Omental fat pad (tissue), 4 donors: ENCODE measurements at places on chromosomes 3 and 15.

GRCh38 chr15:34738002-34738401 lies 16.8 kb downstream of the GJD2 start:
- DNase-seq, result no peak

GRCh38 chr3:123790254-123791072 lies 93.7 kb downstream of the MYLK start:
- no peak for DNase-seq

DNA sequence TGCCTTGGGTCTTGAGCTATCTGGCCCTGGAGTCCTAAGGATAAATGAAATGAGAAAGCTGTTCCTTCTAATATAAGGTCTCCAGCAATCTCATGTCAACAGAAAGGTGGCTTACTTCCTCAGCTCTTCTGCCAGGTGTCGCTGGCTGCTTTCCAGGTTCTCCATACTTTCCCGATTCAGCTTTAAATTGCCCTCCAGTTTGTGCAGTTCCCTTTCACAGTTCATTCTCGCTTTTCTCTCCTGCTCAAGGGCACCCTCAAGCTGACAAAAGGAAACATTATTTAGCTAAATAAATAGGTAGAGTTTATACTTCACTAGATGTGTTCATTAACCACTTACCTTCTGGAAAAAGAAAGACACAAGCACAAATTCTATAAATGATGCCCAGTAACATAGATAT lies 73.0 kb downstream of the MYH15 start:
- DNase-seq, result no peak

- no peak for DNase-seq
Measured at GRCh38 chr15:35545316-35545823, 595 bp downstream of the DPH6 start.

GRCh38 chr3:185813691-185814215 lies 11.1 kb downstream of the IGF2BP2 start:
- no peak for DNase-seq

DNA sequence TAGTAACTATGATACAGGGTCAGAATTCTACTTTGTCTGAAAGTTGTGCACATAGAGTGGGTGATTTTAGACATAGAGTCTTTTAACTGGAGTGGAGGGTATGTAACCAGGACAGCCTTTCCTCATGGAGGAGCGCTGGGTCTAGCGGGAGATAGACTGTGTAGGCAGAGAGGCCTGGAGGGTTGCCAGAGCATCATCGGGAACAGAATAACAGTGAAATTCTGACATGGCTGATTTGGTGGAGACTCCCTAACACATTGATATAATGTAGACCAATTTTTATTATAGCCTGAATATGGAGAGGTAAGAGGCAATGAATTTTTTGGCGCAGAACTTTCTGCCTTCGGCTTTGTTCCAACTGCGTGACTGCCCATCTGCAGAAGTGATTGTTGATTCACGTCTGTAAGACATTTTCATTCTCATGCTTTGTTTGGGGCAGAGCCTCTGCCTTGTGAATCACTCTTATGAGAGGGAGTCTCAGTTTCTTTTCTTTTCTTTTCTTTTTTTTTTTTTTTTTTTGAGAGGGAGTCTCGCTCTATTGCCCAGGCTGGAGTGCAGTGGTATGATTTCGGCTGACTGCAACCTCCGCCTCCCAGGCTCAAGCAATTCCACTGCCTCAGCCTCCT lies 16.0 kb downstream of the LPP start:
- no peak for DNase-seq

DNA sequence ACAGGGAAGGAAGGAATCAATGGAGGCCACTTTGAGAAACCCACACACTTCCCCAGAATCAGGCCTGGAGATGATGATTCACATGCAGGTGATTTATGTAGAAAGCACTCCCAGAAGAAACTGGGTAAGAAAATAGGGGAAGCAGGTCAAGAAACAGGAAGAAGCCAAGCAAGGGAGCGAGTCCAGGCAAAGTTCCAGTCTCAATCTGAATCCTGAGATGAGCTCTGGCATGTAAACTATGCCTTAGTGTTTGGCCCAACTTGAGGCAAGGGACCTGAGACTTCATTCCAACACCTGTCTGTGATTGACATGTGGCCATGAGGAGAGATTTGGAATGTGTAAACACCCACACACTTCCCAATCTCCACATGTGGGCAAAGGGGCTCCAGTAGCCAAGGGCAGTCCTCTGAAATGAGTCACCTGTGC lies 61.6 kb upstream of the CTNNB1 start:
- no peak for DNase-seq
